ENCODE measurements at places on chromosomes 6 and 20. TPM values are rescaled to one million over a fixed set of nuclear protein-coding genes. Genes with fewer than 3 reads are reported as not detected.

GRCh38 chr6:148304976-148305375 lies 37.7 kb upstream of the SASH1 start:
- no peak for DNase-seq

DNA sequence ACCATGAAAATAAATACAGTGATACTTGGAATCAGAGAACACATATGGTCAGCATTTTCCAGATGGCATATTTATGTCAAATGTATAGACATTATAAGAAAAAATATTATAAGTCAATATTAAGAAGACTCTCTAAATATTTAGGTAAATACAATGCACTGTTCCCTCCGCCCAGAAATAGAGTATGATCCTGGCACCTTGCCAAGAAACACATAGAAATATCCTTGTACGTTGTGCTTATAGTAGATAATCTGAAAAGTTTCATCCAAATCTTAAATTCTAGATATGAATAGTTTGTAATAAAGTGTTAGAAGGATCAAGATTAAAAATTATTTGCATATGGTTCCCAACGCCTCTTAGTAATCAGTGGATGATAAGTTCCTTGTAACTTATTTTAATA lies 645.8 kb upstream of the GJE1 start:
- no peak for DNase-seq

DNA sequence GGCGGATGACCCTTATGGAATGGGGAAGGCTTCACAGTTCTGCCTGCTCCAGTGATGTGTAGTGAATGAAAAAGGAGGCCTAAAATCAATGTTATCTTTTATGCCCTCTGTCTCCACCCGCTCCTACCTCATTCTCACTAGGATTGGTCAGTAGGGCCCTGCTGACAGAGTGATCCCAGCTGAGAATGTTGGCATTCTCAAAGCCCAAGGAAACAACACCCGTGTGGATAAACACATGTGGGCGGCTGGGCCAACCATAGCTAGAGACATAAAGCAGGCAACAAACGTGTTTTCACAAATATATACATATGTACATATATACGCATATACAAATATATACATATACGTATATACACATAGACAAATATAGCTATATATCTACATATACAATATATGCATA lies 4.5 kb downstream of the RIPK1 start:
- no peak for DNase-seq

DNA sequence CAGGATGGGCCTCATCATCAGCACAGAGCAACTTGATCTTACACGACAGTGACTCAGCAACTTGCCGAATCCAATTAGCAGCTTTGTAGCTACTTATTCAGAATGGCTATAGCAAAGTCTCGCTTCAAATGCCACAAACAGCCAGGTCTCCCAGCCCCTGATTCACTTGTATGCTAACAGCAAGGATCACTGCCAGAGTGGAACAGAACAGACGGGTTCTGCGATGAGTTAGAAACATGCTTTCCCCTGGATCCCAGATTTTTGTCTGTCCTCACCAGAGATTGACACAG lies 254.4 kb downstream of the NRN1 start:
- no peak for DNase-seq

The SCUBE3 gene
- total RNA-seq = 0.25 TPM

The VGLL2 gene
- total RNA-seq = not detected

GRCh38 chr6:109485266-109485935 lies 2.4 kb upstream of the ZBTB24 start:
- no peak for DNase-seq

DNA sequence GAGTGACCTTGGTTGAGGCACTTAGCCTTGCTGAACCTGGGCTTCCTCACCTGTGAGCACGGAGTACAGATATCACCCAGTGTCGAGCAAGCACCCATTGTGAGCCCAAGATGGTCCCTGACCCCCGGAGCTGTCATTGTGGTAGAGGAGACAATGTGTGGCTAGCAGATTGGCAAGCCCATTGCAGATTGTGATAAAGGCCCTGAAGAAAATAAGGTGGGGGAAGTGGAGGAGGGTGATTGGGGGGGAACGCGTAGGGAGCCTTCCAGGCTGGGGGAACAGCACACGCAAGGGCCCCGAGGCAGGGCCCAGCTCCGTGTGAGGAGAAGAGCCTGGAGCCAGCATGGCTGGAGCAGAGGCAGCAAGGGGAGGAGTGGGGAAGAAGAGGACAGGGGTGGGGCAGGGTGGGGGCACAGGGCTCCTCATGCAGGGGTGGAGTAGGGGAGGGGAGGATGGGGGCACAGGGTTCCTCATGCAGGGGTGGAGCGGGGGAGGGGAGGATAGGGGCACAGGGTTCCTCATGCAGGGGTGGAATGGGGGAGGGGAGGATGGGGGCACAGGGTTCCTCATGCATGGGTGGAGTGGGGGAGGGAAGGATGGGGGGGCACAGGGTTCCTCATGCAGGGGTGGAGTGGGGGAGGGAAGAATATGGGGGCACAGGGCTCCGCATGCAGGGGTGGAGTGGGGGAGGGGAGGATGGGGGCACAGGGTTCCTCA lies 7.0 kb downstream of the CEBPB start:
- DNase-seq = no peak

The LBP gene
- total RNA-seq = not detected

The PPP1R18 gene
- total RNA-seq = 175 TPM

Data from glutamatergic neuron (in vitro differentiated cells).